Activated CD4-positive, alpha-beta T cell treated with anti-CD3 and anti-CD28 coated beads, Interleukin-2, amount 50 U/mL, for 48 hours (primary cell): ENCODE measurements at places on chromosomes 3 and 15.

- no peak for DNase-seq
Observed at GRCh38 chr3:143263852-143264513, 144.4 kb downstream of the CHST2 start.

GRCh38 chr3:43484926-43485488, 136.8 kb downstream of the ANO10 start:
- no peak for DNase-seq

GRCh38 chr3:197926418-197926817, 23.6 kb upstream of the RPL35A start:
- DNase-seq = peak; percentile 24

- no peak for DNase-seq
Observed at GRCh38 chr3:42651248-42652091, 2.0 kb upstream of the ZBTB47 start.

DNA sequence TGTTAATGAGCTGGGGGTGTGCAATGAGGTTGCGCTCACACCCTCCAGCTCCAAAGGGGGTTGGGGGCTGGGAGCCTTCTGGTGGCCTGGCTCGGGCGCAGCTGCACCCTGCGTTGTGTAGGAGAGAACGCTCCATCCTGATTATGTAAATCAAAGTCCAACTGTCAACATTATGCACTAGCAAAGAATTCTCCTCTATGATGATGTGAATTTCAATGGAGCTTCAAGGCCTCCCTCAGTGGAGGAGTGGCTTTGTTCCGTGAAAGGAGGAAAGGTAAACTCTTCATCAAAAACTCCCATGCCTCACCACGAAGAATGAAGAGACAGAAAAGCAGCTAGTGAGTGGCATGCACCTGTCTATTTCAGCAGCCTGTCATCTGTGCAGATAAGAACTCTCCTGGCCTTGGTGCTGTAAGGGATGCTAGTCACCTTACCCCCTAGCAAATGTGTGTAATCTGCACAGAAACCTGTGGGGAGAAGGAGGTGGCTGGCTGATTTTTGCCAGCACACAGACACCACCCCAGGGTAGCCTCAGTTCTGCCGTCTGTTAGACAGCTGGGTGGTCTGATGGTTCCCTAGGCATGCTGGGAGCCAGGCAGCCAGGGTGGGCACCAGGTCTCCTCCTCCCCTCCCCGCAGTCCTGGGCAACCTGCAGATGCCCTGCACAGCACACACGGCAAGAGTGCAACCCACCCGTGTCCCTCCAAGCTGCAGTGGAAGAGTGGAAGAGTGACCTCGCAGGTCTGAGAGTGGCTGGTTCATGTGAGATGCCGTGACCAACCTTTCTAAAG, 47.0 kb upstream of the TRPM1 start:
- DNase-seq = no peak

DNA sequence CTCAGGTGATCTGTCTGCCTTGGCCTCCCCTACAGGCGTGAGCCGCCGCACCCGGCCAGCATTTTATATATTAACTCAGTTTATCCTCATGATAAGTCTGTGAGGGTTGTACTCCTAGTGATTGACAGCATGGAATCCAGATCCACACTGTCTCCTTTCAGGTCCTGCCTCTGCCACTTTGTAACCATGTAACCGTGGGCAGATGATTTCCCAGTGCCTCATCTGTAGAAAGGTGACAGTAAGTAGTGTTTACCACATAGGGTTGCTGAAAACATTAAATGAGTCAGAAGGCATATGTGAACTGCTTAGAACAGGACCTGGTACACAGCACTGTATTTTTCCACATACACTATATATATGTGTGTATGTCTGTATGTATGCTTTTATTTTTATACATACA, 2.4 kb downstream of the FYTTD1 start:
- DNase-seq = no peak

GRCh38 chr15:41543521-41543870, 561 bp downstream of the RPAP1 start:
- no peak for DNase-seq

GRCh38 chr3:21274079-21274571, 476.9 kb downstream of the ZNF385D start:
- no peak for DNase-seq

DNA sequence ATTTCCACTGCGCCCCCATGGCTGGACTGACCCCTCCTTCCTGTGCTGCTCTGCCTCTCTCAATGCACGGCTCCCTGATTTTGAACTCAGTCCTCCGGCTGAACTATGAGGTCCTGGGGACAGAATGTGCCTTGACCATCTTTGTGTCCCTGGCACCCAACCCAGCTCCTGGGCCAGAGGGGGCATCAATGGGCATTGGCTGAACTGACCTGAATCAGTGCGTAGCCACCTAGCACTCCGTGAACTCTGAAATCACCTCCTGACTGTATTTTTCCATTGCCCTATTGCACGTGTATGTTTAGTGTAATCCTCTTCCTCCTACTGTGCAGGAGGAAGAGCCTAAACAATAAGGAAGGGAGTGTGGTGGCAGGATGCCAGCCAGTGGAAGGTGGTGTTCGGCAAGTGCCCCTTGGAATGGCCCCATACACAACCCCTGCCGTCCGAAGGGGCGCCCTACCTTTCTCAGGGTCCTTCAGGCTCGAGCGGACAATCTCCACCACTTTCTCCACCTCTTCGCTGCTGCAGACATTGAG, 33.5 kb downstream of the BDH1 start:
- no peak for DNase-seq

GRCh38 chr3:141663993-141664392, 74.1 kb upstream of the RNF7 start:
- DNase-seq = no peak
